Naive thymus-derived CD4-positive, alpha-beta T cell (primary cell): ENCODE measurements at places on chromosomes 12 and 14. TPM values are rescaled to one million over a fixed set of nuclear protein-coding genes. Genes with fewer than 3 reads are reported as not detected.

AJUBA gene
- 3.2 TPM for total RNA-seq

DNA sequence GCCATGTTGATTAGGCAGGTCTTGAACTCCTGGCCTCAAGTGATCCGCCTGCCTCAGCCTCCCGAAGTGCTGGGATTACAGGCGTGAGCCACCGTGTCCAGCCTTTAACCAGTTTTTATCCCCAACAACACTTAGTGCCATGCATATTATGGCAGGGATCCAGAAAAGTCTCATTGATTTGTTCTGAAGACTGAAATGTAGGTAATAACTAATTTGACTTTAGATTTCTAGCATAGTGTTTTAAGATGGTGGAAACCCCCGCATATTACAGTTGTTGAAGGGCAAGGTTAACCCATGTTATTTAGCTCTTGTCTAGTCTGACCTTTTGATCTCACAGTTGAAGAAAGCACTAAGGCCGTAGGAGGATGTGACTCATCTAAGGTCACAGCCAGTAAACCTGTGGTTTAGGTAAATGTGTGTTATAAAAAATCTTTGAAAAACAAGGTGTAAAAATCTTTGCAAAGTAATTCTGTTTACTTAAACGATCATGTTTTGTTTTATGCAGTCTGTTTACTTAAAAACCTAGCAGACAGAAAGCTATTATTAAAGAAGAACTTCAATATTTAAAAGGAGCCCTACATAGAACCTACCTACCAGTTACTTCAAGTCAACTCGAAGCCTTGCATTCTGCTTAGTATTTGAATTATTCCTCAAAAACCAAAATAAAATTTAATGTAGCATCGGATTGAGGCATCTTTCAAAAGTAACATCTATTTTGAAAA is 24.8 kb downstream of the BICDL1 start:
- peak; percentile 67 for DNase-seq
- no peaks in the 10 kb centered on the region for H3K27me3 ChIP-seq

GRCh38 chr12:103495469-103496456 is at the start of gene C12orf42:
TSS of gene C12orf42 (minus strand) at chr12:103495968. CDS start at chr12:103478426, 17,542 bp downstream.
- DNase-seq: peak; percentile 62
- no peaks in the 10 kb centered on the region for H3K36me3 ChIP-seq
- no peaks in the 10 kb centered on the region for H3K4me1 ChIP-seq
- H3K27me3 ChIP-seq: no peaks in the 10 kb centered on the region

LMNTD1 gene
- not detected for total RNA-seq

- no peak overlapping the region for H3K4me3 ChIP-seq
Observed at GRCh38 chr12:71243370-71243769, 85.6 kb upstream of the TSPAN8 start.

CD27 gene
- total RNA-seq: 119 and 130 TPM in 2 replicates

DNA sequence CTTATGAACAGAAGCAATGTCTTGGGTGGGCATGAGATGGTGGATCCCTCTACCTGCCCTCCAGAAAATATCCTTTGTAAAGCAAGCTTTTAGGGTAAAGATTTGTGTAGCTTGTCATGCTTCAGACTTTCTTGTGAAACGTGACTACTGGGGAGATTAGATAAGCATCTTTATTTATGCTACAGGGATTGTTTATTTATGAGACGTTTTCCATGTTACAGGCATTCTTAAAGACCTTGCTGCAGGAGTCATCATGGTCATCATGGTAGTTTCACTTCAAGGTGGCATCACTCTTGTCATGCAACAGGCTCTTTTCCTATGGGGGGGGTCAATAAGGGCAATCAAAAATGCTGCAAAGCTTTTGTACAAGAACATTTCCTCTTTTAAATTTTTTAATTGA is 8.2 kb upstream of the MIS18BP1 start:
- no peaks in the 10 kb centered on the region for H3K4me1 ChIP-seq
- no peak overlapping the region for H3K27ac ChIP-seq
- no peak overlapping the region for H3K4me3 ChIP-seq
- no peaks in the 10 kb centered on the region for H3K27me3 ChIP-seq
- DNase-seq: no peak
